ENCODE measurements at places on chromosomes 2 and 18.

GRCh38 chr2:30031184-30031583 is 109.8 kb upstream of the ALK start:
- no peak overlapping the region for H3K27ac ChIP-seq
- peak; percentile 38 for DNase-seq
- H3K4me3 ChIP-seq, result no peak overlapping the region

DNA sequence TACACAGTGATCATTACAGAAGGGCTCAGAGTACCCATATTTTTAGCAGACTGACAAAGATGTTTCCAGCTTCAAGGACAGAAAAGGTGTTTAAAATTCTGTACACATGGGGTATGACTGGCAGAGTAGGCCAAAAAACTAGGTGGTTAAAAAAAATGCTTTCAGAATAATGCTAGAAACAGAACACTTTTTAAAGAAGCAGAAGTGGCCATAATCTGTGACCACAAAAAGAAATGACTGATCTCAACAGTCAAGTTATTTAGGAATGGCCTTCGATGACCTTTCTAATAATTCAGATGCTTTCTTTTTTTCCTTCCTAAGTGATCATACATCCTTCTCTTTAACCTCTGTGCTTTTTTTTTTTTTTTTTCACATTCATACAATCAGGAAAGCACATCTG is 4.1 kb upstream of the AQP4 start:
- no peak overlapping the region for H3K4me3 ChIP-seq
- H3K4me1 ChIP-seq, result no peaks in the 10 kb centered on the region
- H3K27ac ChIP-seq, result no peak overlapping the region

DNA sequence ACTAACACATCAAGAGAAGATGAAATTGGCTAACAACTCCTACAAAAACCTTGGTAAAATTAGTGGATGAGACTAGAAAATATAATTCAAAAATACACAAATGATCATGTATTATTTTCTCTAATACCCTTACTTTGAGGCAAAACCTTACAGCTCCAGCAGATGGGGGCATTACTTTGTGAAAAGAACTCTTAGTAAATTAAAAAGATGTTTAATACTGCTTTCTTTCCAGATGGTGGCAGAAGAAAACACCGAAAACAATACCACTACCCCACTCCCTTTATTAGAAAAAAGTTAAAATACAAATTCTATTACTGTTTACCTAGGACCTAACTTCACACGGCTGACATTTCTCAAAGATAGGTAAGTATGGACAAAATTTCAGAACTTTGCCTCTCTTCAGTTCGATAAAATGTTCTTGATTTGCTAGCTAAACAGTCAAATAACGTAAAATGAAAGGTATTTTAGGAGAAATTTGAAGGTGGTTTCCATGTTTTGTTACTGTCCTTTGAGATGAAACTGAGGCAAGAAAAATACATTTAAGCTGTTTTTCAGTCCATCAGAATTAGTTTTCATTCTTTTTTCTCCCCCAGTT is 30.6 kb downstream of the ORC4 start:
- peaks cover 7% of the 10 kb centered on the region for H3K36me3 ChIP-seq
- H3K27me3 ChIP-seq, result no peaks in the 10 kb centered on the region
- no peak overlapping the region for H3K27ac ChIP-seq
- DNase-seq, result no peak
- no peak overlapping the region for H3K4me3 ChIP-seq

DNA sequence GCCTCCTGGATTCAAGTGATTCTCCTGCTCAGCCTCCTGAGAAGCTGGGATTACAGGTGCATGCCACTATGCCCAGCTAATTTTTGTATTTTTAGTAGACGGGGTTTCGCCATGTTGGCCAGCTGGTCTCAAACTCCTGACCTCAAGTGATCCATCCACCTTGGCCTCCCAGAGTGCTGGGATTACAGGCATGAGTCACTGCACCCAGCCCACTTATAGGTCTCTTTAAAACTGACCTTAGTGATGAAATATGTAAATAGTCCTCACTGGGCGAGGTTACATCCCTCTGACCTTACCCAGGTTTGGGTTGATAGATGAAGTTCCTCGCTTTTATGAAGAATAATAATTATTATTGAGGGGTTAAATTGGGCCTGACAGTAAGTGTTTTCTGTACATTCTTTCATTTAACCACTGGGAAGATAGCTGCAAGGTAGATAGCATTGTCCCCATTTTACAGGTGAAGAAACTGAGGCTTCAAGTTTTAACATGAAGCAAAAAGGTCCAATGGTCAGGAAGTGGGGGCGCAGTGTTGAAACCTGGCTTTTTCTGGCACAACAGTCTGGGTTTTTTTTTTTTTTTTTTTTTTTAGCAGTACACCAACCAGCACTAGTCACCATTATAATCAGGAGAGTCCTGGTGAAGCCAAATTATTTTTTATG is 174.8 kb upstream of the EPAS1 start:
- H3K4me1 ChIP-seq, result no peaks in the 10 kb centered on the region
- H3K36me3 ChIP-seq, result no peaks in the 10 kb centered on the region
- H3K4me3 ChIP-seq, result no peak overlapping the region
- no peak overlapping the region for H3K27ac ChIP-seq
- no peaks in the 10 kb centered on the region for H3K27me3 ChIP-seq

GRCh38 chr2:99550368-99550767 is 60.6 kb upstream of the REV1 start:
- no peaks in the 10 kb centered on the region for H3K4me1 ChIP-seq
- H3K27me3 ChIP-seq, result no peaks in the 10 kb centered on the region
- no peak overlapping the region for H3K4me3 ChIP-seq
- no peak for DNase-seq
- H3K36me3 ChIP-seq, result no peaks in the 10 kb centered on the region

All from H9 (cell line).